RKO (cell line): ENCODE measurements at places on chromosomes 13 and 19.

- no peak for DNase-seq
Observed at GRCh38 chr19:48353677-48354076, 10.1 kb downstream of the TMEM143 start.

- no peak for DNase-seq
Observed at GRCh38 chr13:66835040-66835628, 395.0 kb downstream of the PCDH9 start.

DNA sequence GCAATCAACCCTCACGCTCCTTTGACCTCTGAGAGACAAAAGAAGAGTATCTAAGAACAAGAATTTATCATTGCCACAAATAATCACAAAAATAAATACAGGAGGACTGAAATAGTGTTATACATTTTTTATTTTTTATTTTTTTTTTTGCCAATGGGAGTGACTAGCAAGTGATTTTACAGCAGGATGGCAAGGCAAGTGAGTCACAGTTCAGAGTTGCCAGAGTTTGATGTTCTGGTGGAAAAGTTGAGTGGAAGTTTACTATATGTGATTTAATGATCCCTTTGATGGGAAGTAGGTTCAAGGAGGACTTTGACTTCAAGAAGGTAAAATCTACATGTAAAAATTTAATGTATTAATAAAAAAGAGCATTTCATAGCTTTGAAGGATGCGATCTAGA, 2691.4 kb downstream of the PCDH9 start:
- DNase-seq, result peak; percentile 26

DNA sequence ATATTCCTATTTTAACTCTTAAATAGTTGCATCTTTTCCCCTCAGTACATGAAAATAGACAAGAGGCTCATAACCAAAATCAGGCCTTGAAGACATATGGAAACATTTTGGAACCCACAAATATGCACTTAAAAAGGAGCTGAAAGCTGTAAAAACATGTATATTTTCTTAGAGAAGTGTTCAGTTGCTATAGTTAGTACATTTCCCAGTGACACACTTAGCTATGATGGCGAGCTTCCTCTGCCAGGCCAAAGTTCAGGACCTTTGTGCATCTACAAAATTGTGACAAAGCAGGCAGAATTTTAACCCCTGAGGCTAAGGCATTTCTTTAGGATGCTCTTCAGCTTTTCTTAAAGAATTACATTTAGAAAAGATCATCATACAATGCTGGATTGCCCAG, 54.5 kb downstream of the RCBTB2 start:
- DNase-seq, result no peak

- DNase-seq, result no peak
Observed at GRCh38 chr13:110525328-110526319, 35.9 kb downstream of the RAB20 start.

DNA sequence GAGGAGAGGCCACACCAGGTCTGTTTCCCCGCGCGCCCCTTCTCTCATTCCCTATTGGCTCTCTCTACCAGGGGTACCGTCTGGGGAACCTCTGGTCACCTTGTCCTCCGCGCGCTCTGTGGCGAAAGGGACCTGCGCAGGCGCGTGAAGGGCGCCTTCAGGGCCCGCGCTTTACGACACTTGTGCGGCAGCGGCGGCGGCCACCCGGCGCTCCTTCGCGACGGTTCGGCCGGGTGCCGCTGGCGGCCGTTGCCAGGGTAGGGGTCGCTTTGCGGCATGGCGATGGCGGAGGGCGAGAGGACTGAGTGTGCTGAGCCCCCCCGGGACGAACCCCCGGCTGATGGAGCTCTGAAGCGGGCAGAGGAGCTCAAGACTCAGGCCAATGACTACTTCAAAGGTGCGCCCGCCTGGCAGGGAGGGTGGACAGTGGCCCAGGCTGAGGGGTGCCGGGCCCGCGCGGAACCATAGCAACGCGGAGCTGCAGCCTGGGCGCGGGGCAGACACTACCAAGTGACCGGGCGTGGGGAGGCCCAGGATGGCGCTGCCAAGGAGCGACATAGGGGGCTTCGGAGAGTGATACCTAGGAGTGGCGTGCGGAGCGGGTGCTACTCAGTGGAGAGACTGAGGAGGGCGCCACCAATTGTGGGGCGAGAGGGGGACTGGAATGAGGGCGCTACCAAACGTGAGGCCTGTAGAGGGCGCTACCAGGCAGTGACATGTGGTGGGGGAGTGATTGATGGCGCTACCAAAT, at the start of gene PPP5C:
Gene PPP5C, plus strand, starts transcription at position 267 of the 751 bp plus-strand sequence. Its CDS starts 10 bp downstream, at position 277.
- peak; percentile 93 for DNase-seq

DNA sequence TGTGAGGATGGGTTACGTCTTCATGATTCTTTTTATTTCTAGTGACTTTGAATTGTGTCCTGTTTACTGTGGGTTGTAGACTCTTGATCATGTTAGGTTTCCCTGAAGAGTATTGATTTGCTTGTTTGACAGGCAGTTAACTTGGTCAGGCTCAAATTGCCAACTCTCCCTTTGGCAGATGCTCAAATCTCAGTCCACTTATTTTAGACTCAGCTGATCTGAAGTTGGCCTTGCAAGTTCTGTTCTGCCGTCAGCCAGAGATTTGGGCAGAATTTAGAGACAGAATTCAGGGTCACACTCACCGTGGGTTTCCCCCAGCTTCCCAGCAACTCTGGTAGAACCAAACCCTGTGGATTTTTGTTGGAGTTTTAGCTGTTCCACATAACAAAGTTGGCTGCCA, 71.6 kb upstream of the TEX29 start:
- DNase-seq, result no peak

DNA sequence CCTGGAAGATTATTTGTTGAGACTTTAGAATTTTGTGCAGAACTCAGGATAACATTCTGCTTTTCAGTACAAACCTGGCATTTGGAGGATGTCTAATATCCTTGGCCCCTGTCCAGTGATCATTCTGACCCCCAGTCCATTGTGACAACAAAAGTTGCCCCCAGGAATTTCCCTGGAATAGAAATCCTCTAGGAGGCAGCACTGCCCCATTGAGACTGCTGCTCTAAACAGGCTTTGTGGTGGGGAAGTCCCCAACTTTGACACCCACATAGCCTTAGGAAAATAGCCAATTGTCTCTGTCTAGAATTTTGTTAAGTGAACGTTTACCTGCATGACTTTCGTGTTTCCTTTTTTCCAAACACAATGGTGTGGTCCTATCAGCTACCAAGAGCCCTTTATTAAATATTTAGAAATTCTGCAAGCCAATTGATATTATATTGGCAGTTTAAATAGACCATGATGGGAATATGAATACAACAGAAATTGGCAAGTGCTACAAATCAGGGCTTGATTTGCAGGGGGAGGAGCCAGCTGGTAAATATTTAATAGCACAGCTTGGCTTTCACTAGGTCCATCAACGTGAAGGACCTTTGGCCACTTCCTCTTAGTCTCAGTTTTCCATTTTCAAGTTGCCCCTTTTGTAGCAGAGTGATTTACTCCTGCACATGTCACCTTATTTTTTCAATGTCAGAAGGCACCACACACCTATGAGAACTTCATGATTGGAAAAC, 451.7 kb downstream of the EFNB2 start:
- DNase-seq, result peak; percentile 38
